ENCODE measurements at places on chromosomes 2 and 18.

DNA sequence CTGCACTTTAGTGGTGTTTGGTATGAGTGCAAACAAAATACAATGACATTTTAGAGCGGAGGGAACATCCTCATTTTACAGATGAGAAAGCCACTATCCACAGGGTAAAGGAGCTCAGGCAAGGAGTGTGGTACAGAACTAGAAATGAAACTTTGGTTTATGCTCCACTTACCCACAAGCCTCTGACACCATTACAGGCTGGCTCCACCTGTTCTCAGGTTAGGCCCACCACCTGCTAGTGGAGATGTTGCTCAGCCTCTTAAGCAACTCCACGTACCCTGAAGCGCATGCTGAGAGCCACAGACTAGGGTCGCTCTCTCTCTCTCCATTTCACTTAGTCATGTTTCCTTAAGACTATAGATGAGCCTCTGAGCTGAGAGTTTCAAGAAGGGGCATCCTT is 130.0 kb downstream of the MBD2 start:
- no peak overlapping the region for H3K4me3 ChIP-seq
- no peaks in the 10 kb centered on the region for H3K36me3 ChIP-seq
- H3K4me1 ChIP-seq, result no peaks in the 10 kb centered on the region
- H3K27me3 ChIP-seq, result no peaks in the 10 kb centered on the region
- H3K27ac ChIP-seq, result no peak overlapping the region

- H3K27me3 ChIP-seq, result no peaks in the 10 kb centered on the region
- H3K4me1 ChIP-seq, result peaks cover 79% of the 10 kb centered on the region
- H3K27ac ChIP-seq, result peak overlapping the region; percentile 96
- DNase-seq, result no peak
- no peaks in the 10 kb centered on the region for H3K36me3 ChIP-seq
These were observed 2.3 kb upstream of the OST4 start for GRCh38 chr2:27073782-27074181.

- no peak overlapping the region for H3K4me3 ChIP-seq
- no peak overlapping the region for H3K27ac ChIP-seq
- no peak for DNase-seq
- no peaks in the 10 kb centered on the region for H3K27me3 ChIP-seq
These were observed 174.5 kb upstream of the MGAT5 start for GRCh38 chr2:134079373-134079772.

GRCh38 chr2:65727381-65727780 is 295.0 kb upstream of the SPRED2 start:
- no peak overlapping the region for H3K27ac ChIP-seq
- H3K27me3 ChIP-seq, result no peaks in the 10 kb centered on the region
- no peaks in the 10 kb centered on the region for H3K36me3 ChIP-seq
- DNase-seq, result no peak

DNA sequence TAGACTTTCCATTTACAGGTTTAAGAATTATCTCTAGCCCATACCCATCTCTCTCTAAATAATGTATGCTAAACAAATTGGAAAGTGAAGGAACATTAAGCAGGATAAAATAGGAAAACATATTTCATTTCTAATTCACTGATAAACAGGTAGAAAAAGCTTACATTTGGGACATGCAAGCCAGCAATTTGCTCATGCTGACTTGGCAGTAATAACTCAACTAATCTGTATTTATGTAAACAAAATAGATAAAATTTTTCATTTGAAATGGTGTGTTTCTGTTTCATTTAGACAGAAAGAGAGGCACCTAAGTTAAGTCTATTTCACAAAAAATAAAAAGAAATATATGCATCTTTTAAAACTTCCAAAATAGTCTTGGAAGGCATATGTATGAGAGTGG is 877.3 kb upstream of the LRRTM1 start:
- H3K4me1 ChIP-seq, result no peaks in the 10 kb centered on the region
- H3K27ac ChIP-seq, result no peak overlapping the region
- no peak for DNase-seq
- no peaks in the 10 kb centered on the region for H3K36me3 ChIP-seq
- no peak overlapping the region for H3K4me3 ChIP-seq

DNA sequence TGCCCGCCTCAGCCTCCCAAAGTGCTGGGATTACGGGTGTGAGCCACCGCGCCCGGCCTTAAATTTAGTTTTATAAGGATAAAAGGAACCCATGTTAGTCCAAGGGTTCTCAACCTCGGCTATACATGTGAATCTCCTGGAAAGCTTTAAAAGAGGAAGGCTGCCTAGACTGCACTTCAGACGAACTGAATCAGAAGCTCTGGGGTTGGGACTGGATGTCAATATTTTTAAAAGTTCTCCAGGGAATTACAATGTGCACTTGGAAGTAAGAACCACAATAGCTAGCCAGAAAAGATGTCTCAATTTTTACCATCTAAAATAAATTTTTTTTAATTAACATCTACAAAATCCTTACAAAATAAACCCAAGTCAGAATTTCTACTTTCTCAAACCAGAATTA is 10.1 kb downstream of the LMAN2L start:
- no peaks in the 10 kb centered on the region for H3K27me3 ChIP-seq
- no peak overlapping the region for H3K27ac ChIP-seq
- no peaks in the 10 kb centered on the region for H3K36me3 ChIP-seq
- no peaks in the 10 kb centered on the region for H3K4me1 ChIP-seq

GRCh38 chr2:203867561-203868200 is at the start of gene CTLA4:
CTLA4 (plus strand) TSS chr2:203867771; CDS start chr2:203867943, 172 bp downstream.
- no peak for DNase-seq
- no peak within 1 kb of the TSS for H3K27ac ChIP-seq
- no peak within 1 kb of the TSS for H3K4me3 ChIP-seq
- H3K27me3 ChIP-seq, result no peaks in the 10 kb centered on the region
- no peaks in the 10 kb centered on the region for H3K36me3 ChIP-seq
- no peaks in the 10 kb centered on the region for H3K4me1 ChIP-seq

DNA sequence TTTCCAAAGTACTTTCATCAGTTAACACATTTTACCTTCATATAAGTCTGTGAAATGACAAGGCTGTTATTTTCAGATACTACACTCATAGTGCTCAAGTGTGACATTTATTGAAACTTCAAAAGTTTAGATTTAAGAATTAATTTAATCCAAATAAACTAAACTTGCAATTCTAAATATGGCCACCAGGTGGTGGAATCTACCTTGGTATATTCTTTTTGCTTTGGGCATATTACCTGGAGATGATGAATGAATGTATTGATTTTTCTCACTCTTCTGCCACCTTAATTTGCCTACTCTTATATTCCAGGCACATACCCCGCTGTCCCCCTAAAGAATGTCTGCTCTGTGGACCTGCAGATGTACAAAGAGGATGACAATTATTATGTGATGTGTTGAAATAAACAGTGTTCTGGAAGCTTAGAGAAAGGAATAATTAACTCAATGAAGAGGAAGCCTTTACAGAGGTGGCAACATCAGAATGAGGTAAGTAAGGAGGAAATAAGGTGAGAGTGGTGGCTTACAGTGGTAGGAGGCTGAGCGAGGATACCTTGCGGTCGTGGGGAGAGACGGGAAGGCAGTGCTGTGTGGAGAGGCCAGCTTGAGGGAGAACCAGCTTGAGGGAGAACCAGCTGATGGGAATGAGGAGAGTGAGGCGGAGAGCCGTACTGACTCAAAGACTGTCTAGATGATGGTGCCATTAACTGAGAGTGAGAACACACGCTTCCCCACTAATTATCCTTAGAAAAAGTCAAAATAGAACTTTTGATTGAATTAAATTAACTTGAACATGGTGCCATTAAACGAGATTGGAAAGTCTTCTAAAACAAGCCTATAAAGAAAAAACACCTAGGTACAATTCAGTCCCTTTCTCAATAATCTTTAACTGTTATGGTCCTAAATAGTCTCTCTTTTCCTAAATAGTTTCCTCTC is 179.5 kb downstream of the CELF4 start:
- H3K27me3 ChIP-seq, result peaks cover 3% of the 10 kb centered on the region
- no peaks in the 10 kb centered on the region for H3K36me3 ChIP-seq
- no peaks in the 10 kb centered on the region for H3K4me1 ChIP-seq
- no peak for DNase-seq
- H3K4me3 ChIP-seq, result no peak overlapping the region

DNA sequence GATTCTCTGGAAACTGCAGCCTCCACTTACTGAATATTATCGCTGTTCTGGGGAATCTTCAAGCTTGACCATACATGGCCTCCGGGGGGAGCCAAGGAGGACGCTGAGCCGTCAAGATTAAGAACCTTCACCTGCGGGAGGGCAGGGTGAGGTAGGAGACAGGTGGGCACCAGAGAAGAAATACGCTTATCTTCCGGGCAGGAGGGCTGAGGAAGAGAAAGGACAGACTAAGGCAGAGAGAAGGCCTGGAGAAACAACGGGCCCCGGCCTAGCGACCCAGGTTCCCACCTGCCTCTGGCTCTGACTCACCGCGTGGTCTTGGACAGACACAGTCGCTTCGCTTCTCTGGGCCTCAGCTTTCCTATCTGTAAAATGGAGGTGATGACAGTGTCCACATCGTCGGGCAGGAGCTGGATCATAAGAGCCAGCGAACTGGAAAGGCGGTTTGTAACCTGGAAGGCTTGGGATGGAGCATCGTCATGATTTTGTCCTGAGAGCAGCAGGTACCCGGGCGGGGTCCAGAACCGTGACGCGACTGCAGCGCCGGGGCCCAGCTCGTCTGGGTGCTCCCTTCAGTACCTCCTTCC is 659 bp downstream of the ZNF142 start:
- H3K4me3 ChIP-seq, result peak overlapping the region; percentile 98
- peak; percentile 66 for DNase-seq
- peaks cover 18% of the 10 kb centered on the region for H3K4me1 ChIP-seq
- no peaks in the 10 kb centered on the region for H3K36me3 ChIP-seq
- peak overlapping the region; percentile 79 for H3K27ac ChIP-seq

- DNase-seq, result no peak
- no peaks in the 10 kb centered on the region for H3K27me3 ChIP-seq
- H3K4me1 ChIP-seq, result no peaks in the 10 kb centered on the region
- H3K4me3 ChIP-seq, result no peak overlapping the region
These were observed 88.5 kb upstream of the TACR1 start for GRCh38 chr2:75287624-75288316.

DNA sequence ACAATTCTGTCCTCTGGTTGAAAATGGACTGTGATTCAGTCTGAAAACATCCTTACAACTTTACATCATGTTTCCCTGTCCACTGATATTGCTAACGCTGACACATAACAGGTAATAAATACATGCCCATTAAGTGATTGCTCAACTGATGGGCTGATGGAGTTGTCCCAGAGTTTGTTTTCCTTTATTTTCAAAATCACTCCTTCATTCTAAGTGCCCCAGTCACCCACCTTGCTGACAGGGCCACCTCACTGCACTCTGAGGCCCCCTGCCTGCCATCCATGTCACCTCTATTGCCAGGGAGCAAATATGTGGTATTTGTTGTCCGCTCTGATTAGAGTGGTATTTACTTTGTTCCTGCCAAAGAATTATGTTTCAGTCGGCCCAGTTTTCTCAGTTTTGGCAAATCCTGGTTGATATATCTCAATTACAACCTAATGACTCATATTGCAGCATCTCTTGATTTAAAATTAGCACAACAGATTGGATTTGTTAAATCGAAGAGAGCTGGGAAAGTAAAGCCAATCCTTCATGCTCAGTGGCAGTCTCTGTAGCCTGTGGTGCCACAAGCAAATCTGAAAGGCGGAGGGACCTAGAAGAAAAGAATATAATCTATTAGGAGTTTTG is 105.1 kb downstream of the RDH14 start:
- H3K4me3 ChIP-seq, result no peak overlapping the region
- H3K36me3 ChIP-seq, result no peaks in the 10 kb centered on the region
- DNase-seq, result no peak
- no peaks in the 10 kb centered on the region for H3K27me3 ChIP-seq

- H3K4me1 ChIP-seq, result no peaks in the 10 kb centered on the region
- H3K27ac ChIP-seq, result no peak overlapping the region
- DNase-seq, result no peak
- no peaks in the 10 kb centered on the region for H3K27me3 ChIP-seq
- H3K4me3 ChIP-seq, result no peak overlapping the region
- H3K36me3 ChIP-seq, result no peaks in the 10 kb centered on the region
These were observed 150.9 kb upstream of the NABP1 start for GRCh38 chr2:191526953-191527556.

- H3K27me3 ChIP-seq, result no peaks in the 10 kb centered on the region
- no peak overlapping the region for H3K27ac ChIP-seq
- H3K4me1 ChIP-seq, result peaks cover 15% of the 10 kb centered on the region
These were observed 207.7 kb downstream of the BCL2 start for GRCh38 chr18:63111671-63112402.

Data from transverse colon (tissue), 4 donors.